ENCODE measurements at places on chromosomes 7 and 10.

DNA sequence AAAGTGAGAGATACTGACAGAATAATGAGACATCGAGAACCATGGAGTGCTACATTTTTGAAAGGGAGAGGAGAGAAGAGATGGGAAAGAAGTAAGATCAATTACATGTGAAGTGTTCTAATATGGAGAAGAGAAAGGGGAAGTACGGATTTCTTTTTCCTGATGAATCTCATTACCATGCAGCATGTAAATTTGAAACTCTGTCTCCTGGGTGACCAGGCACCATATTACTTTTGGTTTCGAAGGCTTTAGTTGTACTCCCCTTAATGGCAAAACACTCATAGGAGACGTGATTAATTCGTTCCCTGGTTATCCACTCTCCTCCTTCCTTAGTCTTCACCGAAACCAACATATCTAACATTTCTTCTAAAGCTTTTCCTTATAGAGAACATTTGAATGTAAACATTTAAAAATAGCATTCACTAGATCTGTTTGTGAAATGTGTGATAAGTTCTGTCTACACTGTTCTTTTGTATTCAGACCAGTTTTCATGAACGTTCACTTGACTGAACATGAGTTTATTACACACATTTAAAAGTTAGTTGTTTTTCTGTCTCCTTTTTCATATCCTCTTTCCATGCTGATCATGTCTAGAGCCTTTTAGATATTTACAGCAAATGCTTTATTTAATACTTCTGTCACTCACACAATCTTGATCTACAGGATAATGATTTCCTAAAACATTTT, 80.2 kb upstream of the MSRB2 start:
- no peak for DNase-seq

DNA sequence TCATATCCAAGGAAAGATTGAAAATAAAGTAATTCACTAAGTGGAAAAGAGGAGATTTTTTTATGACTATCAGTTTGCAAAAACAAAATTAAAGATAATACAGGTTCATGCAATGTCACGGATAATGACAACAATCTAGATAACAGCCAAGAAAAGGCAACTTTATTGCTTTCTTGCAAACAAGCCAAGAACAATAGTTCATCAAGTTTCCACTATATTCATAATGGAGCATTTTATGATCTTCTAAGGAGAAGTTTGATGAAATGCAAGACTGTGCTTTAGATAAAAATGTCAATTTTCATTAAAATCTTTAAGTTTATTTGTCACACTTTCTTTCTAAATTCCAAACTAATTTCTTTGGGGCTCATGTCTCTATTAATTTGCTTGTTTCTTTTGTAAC, 53.9 kb upstream of the NRP1 start:
- DNase-seq = no peak

DNA sequence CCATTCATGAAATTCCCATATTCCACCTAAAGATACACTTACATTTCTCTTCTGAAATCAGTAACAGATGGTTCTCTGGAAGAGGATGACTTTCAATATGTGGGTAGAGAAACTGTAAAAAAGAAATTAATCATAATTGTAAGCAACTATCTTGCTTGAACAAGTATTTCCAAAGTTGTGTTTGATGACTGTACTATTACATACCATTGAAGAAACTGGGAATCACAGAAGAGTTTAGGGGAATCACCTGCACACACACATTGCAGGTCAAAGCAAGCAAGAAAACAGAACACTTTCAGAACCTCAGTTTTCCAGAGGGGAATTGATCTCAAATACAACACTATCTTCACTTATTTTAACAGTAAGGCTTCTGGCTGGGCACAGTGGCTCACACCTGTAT, 33.6 kb downstream of the GSAP start:
- DNase-seq = no peak

GRCh38 chr10:77049146-77049545, 588.5 kb downstream of the KCNMA1 start:
- DNase-seq = no peak

DNA sequence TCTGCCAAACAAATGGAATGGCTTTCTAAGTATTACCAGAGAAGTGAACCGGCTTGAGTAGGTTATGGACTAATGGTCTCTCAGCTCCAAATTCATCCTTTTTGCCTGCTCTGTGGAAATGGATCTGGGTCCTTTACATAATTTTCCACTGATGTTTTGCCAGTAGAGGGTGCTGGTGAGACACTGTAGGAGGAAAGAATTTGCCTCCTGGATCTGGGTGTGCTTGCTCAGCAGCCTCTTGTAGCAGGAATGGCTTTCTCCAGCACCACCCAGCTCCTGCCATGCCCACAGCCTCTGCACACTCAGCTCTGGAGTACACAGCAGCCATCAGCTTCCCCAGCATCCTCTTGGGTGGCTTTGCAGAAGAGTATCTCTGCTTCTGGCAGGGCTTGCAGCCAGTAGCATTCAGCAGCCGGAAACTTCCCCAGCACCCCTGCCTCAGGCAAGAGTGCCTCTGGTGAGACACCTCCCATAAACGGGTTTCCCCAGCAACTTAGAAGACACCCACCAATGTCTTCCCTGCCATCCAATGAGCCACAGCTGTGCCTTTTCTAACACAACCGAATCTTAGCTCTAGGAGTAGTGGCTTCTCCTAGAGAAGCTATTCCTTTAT, 235.0 kb upstream of the PLPP4 start:
- DNase-seq = peak; percentile 82

DNA sequence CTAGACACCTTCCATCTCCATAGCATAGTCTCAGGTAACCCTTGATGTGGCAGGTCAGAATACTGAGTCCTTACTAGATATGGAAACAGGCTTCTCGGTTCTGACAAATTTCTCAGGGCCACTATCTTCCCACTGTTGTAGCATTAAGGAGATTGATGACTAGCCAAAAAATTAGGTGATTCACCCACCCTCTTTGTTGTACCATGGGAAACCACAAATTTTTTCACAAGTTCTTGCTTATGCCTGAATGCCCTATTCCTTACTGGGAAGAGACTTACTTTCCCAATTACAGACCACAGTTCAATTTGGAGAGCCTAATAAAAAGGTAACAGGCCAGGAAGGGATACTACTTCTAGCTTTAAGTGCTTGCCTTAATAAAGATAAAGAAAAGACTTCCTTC, 948.8 kb downstream of the GRM8 start:
- DNase-seq = no peak

- DNase-seq = no peak
Observed at GRCh38 chr7:132544999-132545398, 31.3 kb downstream of the PLXNA4 start.

- peak; percentile 86 for DNase-seq
Observed at GRCh38 chr7:2621061-2621828, 10.5 kb upstream of the TTYH3 start.

DNA sequence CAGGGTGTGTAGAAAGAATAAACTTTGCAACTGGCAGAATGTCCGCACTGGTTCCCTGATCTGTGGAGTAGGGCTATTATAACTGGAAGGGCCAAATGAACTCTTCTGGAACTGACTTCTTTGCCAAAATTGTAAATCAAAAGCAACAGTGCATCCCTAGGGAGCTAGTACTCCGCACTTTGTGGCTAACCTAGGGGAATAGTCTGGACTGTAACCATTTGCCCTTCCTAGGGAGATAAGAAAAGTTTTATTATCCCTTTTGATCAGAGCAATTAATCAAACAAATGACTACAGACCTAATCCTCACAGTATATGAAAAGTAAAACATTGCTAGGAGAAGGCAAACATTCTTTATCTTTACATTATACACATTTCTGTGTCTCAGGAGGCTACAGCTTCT, 45.5 kb upstream of the STEAP1B start:
- DNase-seq = no peak

DNA sequence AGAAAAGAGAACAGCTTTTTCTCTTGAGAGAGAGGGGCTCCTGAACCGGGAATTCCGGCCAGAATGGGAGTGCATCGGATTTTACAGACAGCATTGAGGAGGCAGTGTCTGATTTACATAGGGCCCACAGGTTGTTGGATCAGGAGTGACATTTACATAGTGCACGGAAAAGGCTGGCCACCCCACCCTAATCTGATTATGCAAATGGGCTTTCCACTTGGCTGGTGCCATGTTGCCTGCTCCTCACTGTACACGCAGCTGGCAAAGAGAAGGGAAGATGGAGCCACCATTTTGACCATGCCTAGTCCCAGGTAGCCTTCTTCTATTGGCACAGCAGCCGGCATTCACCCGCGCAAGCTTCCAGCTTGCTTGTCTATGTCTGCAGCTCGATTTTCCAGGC, 77.5 kb upstream of the FAM171A1 start:
- DNase-seq = no peak

DNA sequence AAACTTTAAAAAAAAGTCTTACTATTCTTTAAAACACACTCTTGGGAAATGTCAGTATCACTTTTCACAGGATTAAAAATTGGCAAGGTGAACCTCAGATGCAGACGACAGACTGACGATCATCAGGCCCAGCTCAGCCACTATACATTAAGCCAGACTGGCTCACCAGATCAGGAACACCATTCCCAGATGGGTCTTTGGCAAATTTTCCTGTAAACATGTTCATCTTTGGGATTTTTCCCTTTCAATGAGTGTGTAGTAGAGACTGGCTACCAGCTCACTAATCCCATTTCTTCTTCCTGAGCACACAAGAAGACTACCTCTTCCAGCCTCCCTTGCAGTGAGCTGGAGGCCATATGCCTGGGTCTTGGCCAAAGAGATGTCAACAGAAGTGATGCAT, 142.7 kb upstream of the CHST15 start:
- DNase-seq = no peak

DNA sequence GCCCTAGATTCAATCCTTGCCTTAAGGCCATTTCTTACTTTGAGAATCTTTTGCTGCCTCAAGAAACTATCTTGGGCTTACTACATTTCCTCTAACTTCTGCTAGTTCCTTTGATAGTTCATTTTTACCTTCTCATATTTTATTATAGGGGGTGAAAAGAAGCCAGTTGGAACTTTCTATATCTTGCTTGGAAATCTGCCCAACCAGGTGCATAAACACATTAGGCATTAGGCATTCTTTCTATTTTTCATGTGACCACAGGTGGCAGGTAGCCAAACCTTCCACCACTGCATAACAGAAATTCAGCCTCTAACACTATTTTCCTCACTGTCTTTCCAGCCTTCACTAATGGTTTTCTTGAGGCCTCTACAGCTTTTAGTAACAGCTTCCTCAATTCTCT, 300.0 kb upstream of the SP8 start:
- no peak for DNase-seq

GRCh38 chr10:49311555-49312236, 12.7 kb downstream of the C10orf71 start:
- no peak for DNase-seq

GRCh38 chr7:99014113-99014985, 129.6 kb downstream of the SMURF1 start:
- peak; percentile 44 for DNase-seq

- DNase-seq = no peak
Observed at GRCh38 chr10:120541984-120542383, 85.0 kb downstream of the PLPP4 start.

DNA sequence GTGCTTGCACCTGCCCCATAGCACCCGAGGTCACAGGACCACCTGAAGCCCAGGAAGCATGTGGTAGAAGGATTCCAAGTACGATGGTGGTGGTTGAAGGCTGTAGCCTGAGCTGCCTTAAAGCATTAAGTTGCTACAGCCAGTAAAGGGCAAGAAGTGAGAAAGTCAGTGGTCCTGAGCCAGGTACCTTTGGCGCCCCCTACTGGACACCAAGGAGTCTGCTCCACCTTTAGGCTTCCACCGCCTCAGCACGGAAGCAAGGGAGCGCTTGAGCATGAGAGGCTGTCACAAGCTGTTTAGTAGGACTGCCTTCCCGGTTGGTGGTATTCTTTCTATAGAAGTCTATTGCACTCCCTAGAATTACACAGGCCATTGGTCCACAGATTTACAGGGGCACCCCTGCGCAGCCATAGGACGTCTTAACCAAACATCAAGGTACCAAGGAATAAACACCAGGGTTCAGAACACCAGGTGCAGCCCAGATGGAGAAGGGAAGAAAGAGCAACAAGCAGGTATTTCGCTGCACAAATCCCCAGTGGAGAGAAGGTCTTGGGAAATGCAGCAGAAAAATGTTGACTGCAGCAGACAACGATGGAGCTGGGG, 2.2 kb downstream of the CRTAC1 start:
- peak; percentile 89 for DNase-seq
